ENCODE measurements at places on chromosomes 13 and 19. TPM values are rescaled to one million over a fixed set of nuclear protein-coding genes. Genes with fewer than 3 reads are reported as not detected.

DNA sequence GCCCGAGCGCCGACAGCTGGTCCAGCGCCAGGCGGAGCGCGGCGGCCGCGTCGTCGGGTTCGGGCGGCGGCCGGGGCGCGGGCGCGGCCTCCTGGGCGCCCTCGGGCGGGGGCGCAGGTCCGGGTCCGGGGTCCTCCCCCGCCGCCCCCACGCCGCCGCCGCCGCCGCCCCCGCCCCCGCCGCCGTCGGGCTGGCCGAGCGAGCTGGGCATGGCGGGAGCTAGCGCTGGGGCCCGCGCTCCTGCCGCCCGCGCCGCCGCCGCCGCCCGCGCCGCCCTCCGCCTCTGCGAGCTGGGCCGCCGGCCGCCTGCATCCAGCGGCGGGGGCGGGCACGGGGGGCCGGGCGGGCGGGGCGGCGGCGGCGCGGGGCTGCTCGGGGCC is 287 bp downstream of the MEX3D start:
- peak overlapping the region; percentile 86 for H3K27ac ChIP-seq
- H3K4me3 ChIP-seq, result no peak overlapping the region
- H3K4me1 ChIP-seq, result no peaks in the 10 kb centered on the region
- H3K27me3 ChIP-seq, result no peaks in the 10 kb centered on the region
- DNase-seq, result peak; percentile 78

GRCh38 chr13:47796816-47797215 is 204.3 kb downstream of the SUCLA2 start:
- no peaks in the 10 kb centered on the region for H3K4me1 ChIP-seq
- no peaks in the 10 kb centered on the region for H3K27me3 ChIP-seq
- no peak overlapping the region for H3K27ac ChIP-seq
- no peak overlapping the region for H3K4me3 ChIP-seq

The OLFM2 gene
- 10.7 TPM for polyA plus RNA-seq

DNA sequence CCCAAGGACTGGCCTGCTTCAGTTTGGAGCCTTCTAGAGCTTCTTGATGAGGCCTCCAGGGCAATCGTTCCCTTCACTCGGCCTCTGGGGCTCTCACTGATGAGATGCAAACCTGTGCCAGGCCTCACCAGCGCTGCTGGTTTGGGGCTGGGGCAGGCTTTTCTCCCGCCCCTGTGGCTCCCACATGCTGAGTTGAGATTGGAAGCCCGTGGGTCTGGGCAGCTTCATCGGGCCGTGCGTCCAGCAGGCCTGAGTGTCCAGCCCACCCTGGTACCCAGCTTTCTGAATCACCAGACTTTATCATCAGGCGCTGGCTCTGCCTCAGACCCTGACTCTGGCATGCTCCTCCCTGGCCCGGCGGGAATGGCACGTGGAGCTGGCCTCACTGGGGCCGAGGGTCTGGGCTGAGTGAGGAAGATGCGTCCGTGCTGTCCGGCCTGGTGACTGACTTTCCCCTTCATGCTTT is 4.3 kb downstream of the CALM3 start:
- H3K36me3 ChIP-seq, result peaks cover 19% of the 10 kb centered on the region
- no peak overlapping the region for H3K4me3 ChIP-seq
- peaks cover 19% of the 10 kb centered on the region for H3K4me1 ChIP-seq
- DNase-seq, result peak; percentile 17
- H3K27me3 ChIP-seq, result no peaks in the 10 kb centered on the region
- H3K27ac ChIP-seq, result peak overlapping the region; percentile 39

The DPF1 gene
- polyA plus RNA-seq, result 4.3 TPM

GRCh38 chr13:77033717-77034302 is 6.9 kb upstream of the FBXL3 start:
- DNase-seq, result no peak
- no peak overlapping the region for H3K4me3 ChIP-seq
- no peaks in the 10 kb centered on the region for H3K36me3 ChIP-seq

DNA sequence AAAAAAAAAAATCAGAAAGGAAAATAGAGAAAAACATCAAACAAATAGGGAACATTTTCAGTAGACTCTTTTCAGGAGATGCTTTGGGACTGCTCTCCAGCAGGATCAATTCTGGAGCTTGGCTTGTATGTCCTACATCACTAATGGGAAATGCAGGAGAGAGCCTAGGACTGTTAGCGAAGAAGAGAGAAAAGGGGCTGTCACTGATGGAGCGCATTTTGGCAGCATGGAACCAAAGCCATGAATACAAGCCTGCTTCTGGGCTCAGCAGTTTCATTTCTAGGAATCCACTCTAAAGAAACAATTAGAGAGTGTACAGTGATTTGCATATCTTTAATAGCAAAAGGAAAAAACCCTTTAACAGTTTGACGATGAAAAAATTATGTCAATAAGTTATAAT is 203.9 kb downstream of the NUFIP1 start:
- H3K27me3 ChIP-seq, result no peaks in the 10 kb centered on the region
- DNase-seq, result no peak
- no peak overlapping the region for H3K27ac ChIP-seq
- H3K4me3 ChIP-seq, result no peak overlapping the region
- peaks cover 5% of the 10 kb centered on the region for H3K4me1 ChIP-seq
- no peaks in the 10 kb centered on the region for H3K36me3 ChIP-seq

- H3K4me1 ChIP-seq, result no peaks in the 10 kb centered on the region
- DNase-seq, result no peak
- no peaks in the 10 kb centered on the region for H3K27me3 ChIP-seq
- H3K27ac ChIP-seq, result no peak overlapping the region
- H3K4me3 ChIP-seq, result no peak overlapping the region
- H3K36me3 ChIP-seq, result no peaks in the 10 kb centered on the region
Observed at GRCh38 chr13:89486709-89487108, 1815.5 kb downstream of the SLITRK5 start.

DNA sequence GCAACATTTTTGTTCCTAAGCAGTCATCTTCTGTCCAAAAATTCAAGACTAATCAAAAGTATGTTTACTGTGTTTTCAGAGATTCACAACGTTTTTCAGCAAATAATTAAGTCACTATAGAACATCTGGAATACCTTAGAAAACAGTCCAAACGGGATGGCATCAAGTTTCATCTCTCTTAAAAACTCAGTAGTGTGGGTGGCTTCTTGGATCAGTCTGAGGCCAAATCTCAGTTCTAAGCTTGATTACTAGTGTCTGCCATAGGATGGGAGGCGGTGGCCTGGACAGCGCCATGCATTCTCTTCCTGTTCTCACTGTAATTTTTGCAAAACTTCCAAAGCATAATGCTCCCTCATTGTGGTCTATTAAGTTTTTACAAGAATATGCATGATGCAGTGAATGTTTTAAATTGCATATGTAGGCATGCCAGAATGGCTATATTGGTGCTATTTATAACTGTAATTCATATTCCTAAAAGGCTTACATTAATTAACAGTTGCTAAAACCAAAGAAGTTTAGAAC is 37.1 kb downstream of the ANKRD10 start:
- no peaks in the 10 kb centered on the region for H3K36me3 ChIP-seq
- no peak overlapping the region for H3K4me3 ChIP-seq
- DNase-seq, result no peak

The KLK15 gene
- polyA plus RNA-seq, result not detected

DNA sequence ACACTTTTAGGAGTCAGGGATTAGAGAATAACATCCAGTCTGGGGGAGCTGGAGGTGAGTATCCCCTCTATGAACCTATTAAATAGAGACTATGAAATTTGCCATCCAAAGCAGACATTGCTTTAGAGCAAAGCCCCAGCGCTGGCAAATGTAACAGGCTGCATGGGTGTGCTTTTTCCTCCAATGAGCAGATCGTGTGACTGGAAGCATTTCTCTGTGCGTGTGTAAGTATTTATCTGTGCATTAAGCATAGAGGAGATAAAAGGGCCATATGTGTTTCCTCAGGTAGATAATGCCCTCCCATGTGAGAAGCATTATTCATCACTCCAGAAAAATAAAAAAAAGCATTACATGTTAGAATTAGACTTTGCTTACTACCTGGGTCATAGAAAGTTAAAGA is 924 bp downstream of the TNFSF13B start:
- peak; percentile 37 for DNase-seq
- H3K27ac ChIP-seq, result no peak overlapping the region
- no peaks in the 10 kb centered on the region for H3K36me3 ChIP-seq
- H3K4me1 ChIP-seq, result no peaks in the 10 kb centered on the region
- no peaks in the 10 kb centered on the region for H3K27me3 ChIP-seq

- no peak overlapping the region for H3K4me3 ChIP-seq
- H3K27ac ChIP-seq, result no peak overlapping the region
- no peaks in the 10 kb centered on the region for H3K27me3 ChIP-seq
- peak; percentile 47 for DNase-seq
- H3K36me3 ChIP-seq, result no peaks in the 10 kb centered on the region
Observed at GRCh38 chr19:29287061-29287460, 74.1 kb upstream of the UQCRFS1 start.

- no peak overlapping the region for H3K4me3 ChIP-seq
- H3K4me1 ChIP-seq, result no peaks in the 10 kb centered on the region
- no peak for DNase-seq
- H3K36me3 ChIP-seq, result no peaks in the 10 kb centered on the region
- H3K27ac ChIP-seq, result no peak overlapping the region
Observed at GRCh38 chr13:34627509-34628208, 314.4 kb upstream of the NBEA start.

GRCh38 chr19:47681936-47682335 is 31.3 kb upstream of the EHD2 start:
- no peaks in the 10 kb centered on the region for H3K4me1 ChIP-seq
- no peaks in the 10 kb centered on the region for H3K27me3 ChIP-seq
- no peak overlapping the region for H3K27ac ChIP-seq
- DNase-seq, result peak; percentile 24

Measured in SK-N-SH (cell line).